Pancreas (tissue), 10 donors: ENCODE measurements at places on chromosomes 5 and 9. TPM values are rescaled to one million over a fixed set of nuclear protein-coding genes. Genes with fewer than 3 reads are reported as not detected.

The MYMK gene
- polyA plus RNA-seq = not detected

- H3K27ac ChIP-seq = no peak overlapping the region
- no peaks in the 10 kb centered on the region for H3K4me1 ChIP-seq
- no peaks in the 10 kb centered on the region for H3K27me3 ChIP-seq
- DNase-seq = no peak
- no peaks in the 10 kb centered on the region for H3K36me3 ChIP-seq
Measured at GRCh38 chr5:62561896-62562295, 16.7 kb upstream of the LRRC70 start.

The OR2K2 gene
- polyA plus RNA-seq = not detected

DNA sequence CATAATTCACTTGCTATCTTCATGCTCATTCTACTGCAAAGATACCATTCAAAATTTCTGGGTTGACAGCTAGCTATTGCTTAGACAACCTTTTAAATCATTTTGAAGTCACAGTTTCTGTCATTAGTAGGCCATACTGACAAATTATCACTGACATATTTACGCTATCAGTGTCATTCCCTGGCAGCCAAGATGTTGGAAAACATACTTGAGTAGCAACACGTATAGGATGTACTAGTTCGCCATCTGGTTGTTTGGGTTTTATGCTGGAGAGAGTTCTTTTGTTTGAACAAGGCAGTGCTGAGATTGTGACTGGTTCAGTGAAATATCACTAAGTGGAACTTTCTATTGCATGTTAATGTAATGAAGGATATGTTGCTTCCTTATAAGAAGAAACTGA, 621.9 kb downstream of the DTWD2 start:
- H3K36me3 ChIP-seq = no peaks in the 10 kb centered on the region
- no peak overlapping the region for H3K27ac ChIP-seq
- DNase-seq = no peak
- no peaks in the 10 kb centered on the region for H3K4me1 ChIP-seq
- no peak overlapping the region for H3K4me3 ChIP-seq

GRCh38 chr9:124293718-124294506, 36.2 kb downstream of the NEK6 start:
- DNase-seq = no peak
- H3K36me3 ChIP-seq = no peaks in the 10 kb centered on the region
- no peak overlapping the region for H3K4me3 ChIP-seq
- peaks cover 38% of the 10 kb centered on the region for H3K4me1 ChIP-seq

- no peaks in the 10 kb centered on the region for H3K27me3 ChIP-seq
- no peak for DNase-seq
- H3K36me3 ChIP-seq = no peaks in the 10 kb centered on the region
- H3K27ac ChIP-seq = no peak overlapping the region
- no peak overlapping the region for H3K4me3 ChIP-seq
Measured at GRCh38 chr5:154698763-154699162, 56.4 kb upstream of the LARP1 start.

GRCh38 chr5:163529698-163530097, 24.3 kb downstream of the MAT2B start:
- H3K27ac ChIP-seq = no peak overlapping the region
- no peaks in the 10 kb centered on the region for H3K4me1 ChIP-seq

The CLIC3 gene
- 1.3 TPM for polyA plus RNA-seq

The SPATA31A3 gene
- polyA plus RNA-seq = not detected

GRCh38 chr9:36716496-36716895, 143.8 kb downstream of the MELK start:
- no peaks in the 10 kb centered on the region for H3K27me3 ChIP-seq
- H3K27ac ChIP-seq = no peak overlapping the region
- no peaks in the 10 kb centered on the region for H3K36me3 ChIP-seq
- no peaks in the 10 kb centered on the region for H3K4me1 ChIP-seq
- no peak overlapping the region for H3K4me3 ChIP-seq

GRCh38 chr9:79600466-79600865, 28.7 kb downstream of the TLE4 start:
- H3K4me1 ChIP-seq = no peaks in the 10 kb centered on the region
- no peaks in the 10 kb centered on the region for H3K27me3 ChIP-seq
- no peak overlapping the region for H3K4me3 ChIP-seq
- no peaks in the 10 kb centered on the region for H3K36me3 ChIP-seq

- H3K27ac ChIP-seq = no peak overlapping the region
- H3K4me3 ChIP-seq = no peak overlapping the region
- H3K4me1 ChIP-seq = no peaks in the 10 kb centered on the region
- no peaks in the 10 kb centered on the region for H3K36me3 ChIP-seq
Measured at GRCh38 chr5:41445937-41446563, 64.4 kb downstream of the PLCXD3 start.

GRCh38 chr5:68432682-68433081, 217.1 kb downstream of the PIK3R1 start:
- no peak overlapping the region for H3K4me3 ChIP-seq
- no peaks in the 10 kb centered on the region for H3K27me3 ChIP-seq
- DNase-seq = no peak
- H3K27ac ChIP-seq = no peak overlapping the region
- no peaks in the 10 kb centered on the region for H3K36me3 ChIP-seq

GRCh38 chr9:123087359-123087888, 54.0 kb downstream of the GPR21 start:
- DNase-seq = no peak
- H3K27ac ChIP-seq = no peak overlapping the region
- peaks cover 20% of the 10 kb centered on the region for H3K36me3 ChIP-seq
- no peak overlapping the region for H3K4me3 ChIP-seq
- no peaks in the 10 kb centered on the region for H3K4me1 ChIP-seq
- no peaks in the 10 kb centered on the region for H3K27me3 ChIP-seq

GRCh38 chr9:18658804-18659705, 185.1 kb downstream of the ADAMTSL1 start:
- H3K27me3 ChIP-seq = peaks cover 4% of the 10 kb centered on the region
- no peak for DNase-seq
- H3K27ac ChIP-seq = no peak overlapping the region
